Esophagus squamous epithelium (tissue), 5 donors: ENCODE measurements at places on chromosomes 5 and 9.
A peak's percentile ranks its signal among the peaks of the same experiment; 100 is the strongest.

GRCh38 chr5:157057459-157058370 is 1.2 kb downstream of the HAVCR1 start:
- no peak overlapping the region for H3K4me3 ChIP-seq
- no peak overlapping the region for H3K27ac ChIP-seq
- no peak for DNase-seq
- H3K36me3 ChIP-seq = no peaks in the 10 kb centered on the region

- H3K36me3 ChIP-seq = no peaks in the 10 kb centered on the region
- DNase-seq = no peak
- H3K4me3 ChIP-seq = no peak overlapping the region
- H3K4me1 ChIP-seq = peaks cover 12% of the 10 kb centered on the region
- no peak overlapping the region for H3K27ac ChIP-seq
Observed at GRCh38 chr5:76697670-76698069, 18.3 kb upstream of the F2R start.

GRCh38 chr5:140108093-140109017 is 5.6 kb upstream of the PURA start:
- no peak for DNase-seq
- H3K4me3 ChIP-seq = peak overlapping the region; percentile 76
- H3K27ac ChIP-seq = peak overlapping the region; percentile 97
- H3K27me3 ChIP-seq = no peaks in the 10 kb centered on the region
- H3K4me1 ChIP-seq = peaks cover 37% of the 10 kb centered on the region

DNA sequence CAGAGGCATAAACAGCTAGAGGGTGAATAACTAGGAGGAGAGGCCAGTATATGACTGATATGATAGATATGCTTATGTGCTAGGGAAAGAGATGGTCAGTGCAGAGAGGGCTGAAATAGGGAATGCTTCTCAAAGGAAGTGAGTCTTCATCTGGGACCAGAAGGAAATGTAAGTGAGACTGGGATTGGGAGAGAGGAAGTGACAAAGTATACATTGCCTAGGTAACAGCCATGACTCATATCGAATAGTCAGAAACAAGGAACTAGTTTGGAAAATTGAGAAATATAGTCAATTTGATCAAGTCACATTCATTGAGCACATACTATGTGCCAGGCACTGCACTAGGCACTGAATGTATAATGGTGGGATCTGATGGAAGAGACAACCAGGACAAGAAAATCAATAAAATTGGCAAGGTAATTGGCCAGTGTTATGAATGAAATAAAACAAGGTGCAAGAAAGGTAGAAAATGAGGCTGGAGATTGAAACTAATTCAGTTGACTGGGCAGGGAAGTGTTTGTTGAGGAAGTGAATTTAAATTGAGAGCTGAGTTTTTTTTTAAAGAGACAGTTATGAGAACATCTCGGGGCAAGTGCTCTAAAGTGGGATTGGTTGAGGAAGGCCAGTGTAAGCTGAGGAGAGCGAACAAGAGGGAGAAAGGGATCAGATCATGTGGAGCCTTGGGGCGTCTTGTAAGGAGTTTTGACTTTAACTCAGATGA is 4.3 kb downstream of the ERAP2 start:
- no peak overlapping the region for H3K27ac ChIP-seq
- DNase-seq = no peak
- no peak overlapping the region for H3K4me3 ChIP-seq
- H3K36me3 ChIP-seq = no peaks in the 10 kb centered on the region
- H3K27me3 ChIP-seq = no peaks in the 10 kb centered on the region

GRCh38 chr9:91750343-91750742 is 199.7 kb downstream of the ROR2 start:
- no peak overlapping the region for H3K27ac ChIP-seq
- H3K4me3 ChIP-seq = no peak overlapping the region

DNA sequence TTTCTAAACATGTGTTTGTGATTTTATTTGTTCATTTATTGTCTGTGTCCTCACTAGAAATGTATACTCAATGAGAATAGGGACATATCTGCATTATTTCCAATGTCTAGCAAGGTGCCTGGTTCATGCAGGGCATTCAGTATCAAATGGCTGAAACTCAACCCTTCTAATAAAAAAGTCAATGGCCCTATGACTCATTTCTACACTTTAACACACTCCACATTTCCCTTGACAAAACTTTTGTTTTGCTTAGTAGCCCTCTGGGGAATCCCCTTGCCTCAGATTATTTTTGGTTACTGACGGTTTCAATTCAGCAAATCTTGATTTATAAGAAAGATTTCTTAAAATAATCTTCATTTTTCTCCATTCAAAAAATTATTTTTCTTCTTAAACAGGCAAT is 206.0 kb upstream of the DMRTA1 start:
- no peaks in the 10 kb centered on the region for H3K27me3 ChIP-seq
- no peaks in the 10 kb centered on the region for H3K4me1 ChIP-seq
- DNase-seq = no peak
- no peaks in the 10 kb centered on the region for H3K36me3 ChIP-seq
- no peak overlapping the region for H3K4me3 ChIP-seq

DNA sequence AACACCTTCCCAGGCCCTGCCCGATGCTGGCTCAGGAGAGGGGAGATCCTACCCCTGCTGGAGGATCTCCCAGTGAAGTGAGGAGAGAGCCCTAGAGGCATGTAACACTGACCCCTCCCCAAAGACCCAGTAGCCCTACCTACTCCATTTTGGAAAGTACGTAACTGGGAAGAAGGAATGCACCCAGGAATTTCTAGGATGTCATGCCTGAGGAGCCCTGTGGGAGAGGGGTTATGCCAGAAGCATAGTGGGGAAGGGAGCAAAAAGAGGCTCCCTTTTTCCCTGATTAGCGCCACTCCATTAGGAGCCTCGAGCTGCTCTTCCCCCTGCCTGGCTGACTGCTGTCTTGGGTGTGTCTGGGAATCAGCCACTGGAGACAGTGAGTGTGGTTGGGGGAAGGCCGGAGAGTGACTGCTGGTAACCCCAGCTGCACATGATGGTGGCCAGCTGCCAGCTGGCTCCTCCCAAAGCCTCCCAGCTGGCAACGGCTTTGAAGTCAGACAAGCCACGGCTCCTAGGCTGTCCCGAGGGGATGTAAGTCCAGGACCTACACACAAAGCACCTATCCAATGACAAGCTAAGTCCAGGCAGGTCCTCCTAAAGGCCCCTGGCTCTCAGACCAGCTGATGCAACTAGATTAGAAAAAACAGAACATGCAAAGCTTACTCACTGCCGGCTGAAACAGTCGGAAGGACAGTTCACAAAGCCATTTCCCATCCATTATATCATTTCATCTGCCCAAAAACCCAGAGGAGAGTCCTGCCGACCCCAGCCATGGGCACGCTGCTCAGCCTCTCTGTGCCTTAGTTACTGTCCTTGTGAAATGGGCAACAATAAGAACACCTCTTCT is 136.5 kb upstream of the ABCA1 start:
- H3K36me3 ChIP-seq = no peaks in the 10 kb centered on the region
- H3K4me3 ChIP-seq = no peak overlapping the region
- peaks cover 35% of the 10 kb centered on the region for H3K4me1 ChIP-seq
- H3K27me3 ChIP-seq = no peaks in the 10 kb centered on the region
- DNase-seq = peak; percentile 10
- H3K27ac ChIP-seq = peak overlapping the region; percentile 88

GRCh38 chr9:121692606-121693387 is 41.4 kb downstream of the DAB2IP start:
- peak overlapping the region; percentile 15 for H3K27ac ChIP-seq
- peaks cover 14% of the 10 kb centered on the region for H3K4me1 ChIP-seq
- H3K27me3 ChIP-seq = no peaks in the 10 kb centered on the region
- H3K36me3 ChIP-seq = no peaks in the 10 kb centered on the region
- H3K4me3 ChIP-seq = no peak overlapping the region
- DNase-seq = no peak

DNA sequence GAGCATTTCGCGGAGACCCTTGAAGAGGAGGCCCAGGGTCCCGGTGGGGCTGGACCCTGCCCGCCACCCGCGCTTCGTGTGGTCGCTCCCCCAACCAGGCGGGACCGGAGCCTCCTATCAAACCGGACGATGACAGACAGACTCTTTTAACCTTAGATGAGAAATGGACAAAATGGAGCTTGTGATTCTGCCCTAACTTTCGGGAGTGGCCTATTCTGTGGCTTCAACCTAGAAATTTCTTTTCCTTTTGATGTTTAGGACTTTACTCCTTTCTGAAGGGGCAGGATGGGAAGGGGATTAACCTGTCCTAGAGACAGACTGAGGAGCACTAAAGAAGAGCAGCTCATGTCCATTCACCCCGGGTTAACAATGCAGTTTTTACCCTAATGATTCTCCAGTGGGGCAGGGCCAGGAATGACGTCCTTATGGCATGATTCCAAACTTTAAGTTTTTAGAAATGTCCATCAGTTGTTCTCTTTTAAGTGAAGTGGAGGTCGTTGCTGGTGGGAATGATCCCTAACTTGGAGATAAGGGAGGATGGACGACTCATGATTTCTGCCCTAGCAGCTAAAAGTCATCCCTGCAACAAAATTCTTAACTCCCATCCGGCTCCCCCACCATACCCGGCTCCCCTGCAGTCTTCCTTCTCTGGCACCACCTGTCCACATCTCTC is 1.0 kb downstream of the NIPSNAP3A start:
- H3K36me3 ChIP-seq = no peaks in the 10 kb centered on the region
- H3K4me1 ChIP-seq = peaks cover 5% of the 10 kb centered on the region
- no peaks in the 10 kb centered on the region for H3K27me3 ChIP-seq
- peak overlapping the region; percentile 80 for H3K4me3 ChIP-seq
- H3K27ac ChIP-seq = peak overlapping the region; percentile 92

GRCh38 chr5:90214991-90215390 is 194.6 kb downstream of the CETN3 start:
- no peaks in the 10 kb centered on the region for H3K36me3 ChIP-seq
- no peaks in the 10 kb centered on the region for H3K4me1 ChIP-seq
- H3K27me3 ChIP-seq = no peaks in the 10 kb centered on the region
- H3K27ac ChIP-seq = no peak overlapping the region

DNA sequence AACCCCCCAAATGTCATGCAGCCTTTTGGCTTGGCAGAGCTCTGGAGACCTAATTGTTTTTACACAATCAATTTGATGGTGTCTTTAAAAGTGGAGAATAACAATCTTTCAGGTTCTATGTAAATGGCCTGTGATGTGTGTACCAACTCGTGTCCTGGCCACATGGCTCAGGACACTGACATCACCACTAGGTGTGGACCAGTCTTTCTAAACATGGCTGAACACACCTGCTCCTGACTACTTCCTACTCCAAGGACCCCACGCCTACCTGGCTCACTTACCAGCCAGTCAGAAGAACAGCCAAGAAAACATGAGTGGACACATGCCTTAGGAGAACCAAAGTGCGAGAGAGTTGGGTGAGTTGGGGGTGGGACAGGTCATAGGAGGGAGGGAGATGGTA is 71.2 kb downstream of the WDR41 start:
- H3K36me3 ChIP-seq = peaks cover 9% of the 10 kb centered on the region
- H3K27me3 ChIP-seq = no peaks in the 10 kb centered on the region
- no peak overlapping the region for H3K4me3 ChIP-seq
- H3K27ac ChIP-seq = no peak overlapping the region
- DNase-seq = no peak

DNA sequence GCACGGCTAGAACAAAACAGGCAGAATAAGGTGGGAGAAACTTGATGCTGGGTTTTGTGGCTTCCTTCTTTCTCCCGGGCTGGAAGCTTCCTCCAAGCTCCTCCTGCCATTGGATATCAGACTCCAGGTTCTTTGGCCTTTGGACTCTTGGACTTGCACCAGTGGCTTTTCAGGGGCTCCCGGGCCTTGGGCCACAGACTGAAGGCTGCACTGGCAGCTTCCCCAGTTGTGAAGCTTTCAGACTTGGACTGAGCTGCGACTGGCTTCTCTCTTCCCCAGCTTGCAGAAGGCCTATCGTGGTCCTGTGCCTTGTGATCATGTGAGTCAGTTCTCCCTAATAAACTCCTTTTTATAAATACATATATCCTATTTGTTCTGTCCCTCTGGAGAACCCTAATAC is 364.4 kb downstream of the DNAH5 start:
- H3K27ac ChIP-seq = no peak overlapping the region
- no peak overlapping the region for H3K4me3 ChIP-seq
- no peak for DNase-seq
- H3K36me3 ChIP-seq = no peaks in the 10 kb centered on the region
- H3K27me3 ChIP-seq = no peaks in the 10 kb centered on the region
- H3K4me1 ChIP-seq = no peaks in the 10 kb centered on the region

DNA sequence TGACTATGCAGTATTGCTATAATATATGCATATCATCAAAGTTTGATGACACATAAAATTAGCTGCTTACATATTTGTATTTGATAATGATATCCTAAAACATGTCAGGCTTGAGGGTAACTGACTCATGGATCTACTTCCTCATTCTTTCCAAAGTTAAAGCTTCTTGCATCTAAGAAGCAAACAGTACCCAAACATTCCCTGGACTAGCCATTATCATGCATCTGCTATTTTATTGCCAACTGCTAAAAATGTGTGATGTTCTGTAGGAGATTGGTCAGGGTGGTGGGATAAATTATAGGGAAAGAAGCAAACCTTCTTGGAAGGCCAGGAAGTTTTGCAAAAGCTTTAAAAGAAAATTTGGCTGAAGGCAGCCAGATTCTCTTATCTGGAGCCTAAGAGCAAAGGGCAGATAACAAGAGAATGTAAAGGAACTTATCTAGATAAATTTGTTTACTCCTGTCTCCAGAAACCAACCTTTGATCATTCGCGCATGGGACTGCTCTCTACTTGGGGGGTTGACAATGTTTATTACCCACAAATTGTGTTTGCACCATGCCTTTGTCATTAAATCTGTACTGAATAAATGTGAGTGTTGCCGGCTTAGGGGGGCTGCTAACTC is 604.1 kb upstream of the TLE4 start:
- no peak for DNase-seq
- no peak overlapping the region for H3K4me3 ChIP-seq
- H3K27ac ChIP-seq = no peak overlapping the region
- no peaks in the 10 kb centered on the region for H3K36me3 ChIP-seq
- H3K27me3 ChIP-seq = no peaks in the 10 kb centered on the region

DNA sequence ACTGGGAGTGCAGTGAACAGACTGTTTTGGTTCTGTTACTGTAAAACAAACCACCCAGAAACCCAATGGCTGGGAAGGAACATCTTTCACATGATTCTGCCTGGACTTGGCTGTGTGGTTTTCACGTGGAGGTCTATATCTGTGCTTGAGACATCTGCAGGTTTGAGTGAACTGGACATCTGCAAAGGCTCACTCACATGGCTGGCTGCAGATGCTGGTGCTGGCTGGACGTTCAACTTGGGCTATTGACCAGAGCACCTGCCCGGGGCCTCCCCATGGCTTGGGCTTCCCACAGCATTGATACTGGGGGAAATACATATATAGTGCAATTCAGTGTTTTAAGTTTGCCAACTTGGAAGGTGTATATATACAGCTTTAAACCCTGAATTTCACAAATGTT is 6.8 kb downstream of the CTSL start:
- H3K27me3 ChIP-seq = no peaks in the 10 kb centered on the region
- DNase-seq = no peak
- H3K36me3 ChIP-seq = no peaks in the 10 kb centered on the region
- peaks cover 11% of the 10 kb centered on the region for H3K4me1 ChIP-seq

GRCh38 chr9:4923580-4924544 is 61.2 kb upstream of the JAK2 start:
- DNase-seq = no peak
- H3K4me3 ChIP-seq = no peak overlapping the region
- H3K36me3 ChIP-seq = no peaks in the 10 kb centered on the region
- peaks cover 3% of the 10 kb centered on the region for H3K4me1 ChIP-seq
- no peak overlapping the region for H3K27ac ChIP-seq

GRCh38 chr5:20300110-20300509 is 312.1 kb upstream of the CDH18 start:
- DNase-seq = no peak
- H3K36me3 ChIP-seq = no peaks in the 10 kb centered on the region
- H3K27me3 ChIP-seq = no peaks in the 10 kb centered on the region
- no peak overlapping the region for H3K27ac ChIP-seq
- H3K4me3 ChIP-seq = no peak overlapping the region
